HepG2 (cell line): ENCODE measurements at places on chromosomes 5 and 9. TPM values are rescaled to one million over a fixed set of nuclear protein-coding genes. Genes with fewer than 3 reads are reported as not detected.

CDC20B gene
- not detected in 2 replicates for polyA plus RNA-seq

GADD45G gene
- polyA plus RNA-seq, result not detected in 2 replicates

SOHLH1 gene
- polyA plus RNA-seq, result 0.15 and 0.21 TPM in 2 replicates

ADGRD2 gene
- not detected in 2 replicates for polyA plus RNA-seq

GPX8 gene
- polyA plus RNA-seq, result 0.55 and 0.94 TPM in 2 replicates

CDX1 gene
- 0.05 TPM in 1 of 2 replicates, not detected in the other for polyA plus RNA-seq

SLC9A3 gene
- polyA plus RNA-seq, result 1.5 and 1.9 TPM in 2 replicates

GIN1 gene
- 1.7 and 2.3 TPM in 2 replicates for polyA plus RNA-seq

NR4A3 gene
- 0.03 and 0.09 TPM in 2 replicates for polyA plus RNA-seq

NR2F1 gene
- 59.7 and 76.5 TPM in 2 replicates for polyA plus RNA-seq

ADRB2 gene
- 0.01 TPM in 1 of 2 replicates, not detected in the other for polyA plus RNA-seq

GPR151 gene
- polyA plus RNA-seq, result not detected in 2 replicates

DDX4 gene
- polyA plus RNA-seq, result 0.05 TPM in 1 of 2 replicates, not detected in the other

SPINK4 gene
- 2.0 and 3.4 TPM in 2 replicates for polyA plus RNA-seq

IFNA2 gene
- polyA plus RNA-seq, result not detected in 2 replicates

CDKN2A gene
- polyA plus RNA-seq, result 4.8 and 7.4 TPM in 2 replicates

LECT2 gene
- not detected in 2 replicates for polyA plus RNA-seq

PDGFRB gene
- 15.3 and 21.0 TPM in 2 replicates for polyA plus RNA-seq

PTPN3 gene
- 17.2 and 20.5 TPM in 2 replicates for polyA plus RNA-seq

FGF1 gene
- not detected in 2 replicates for polyA plus RNA-seq

SH3RF2 gene
- polyA plus RNA-seq, result 2.6 and 2.8 TPM in 2 replicates

SPINK5 gene
- polyA plus RNA-seq, result 0.01 and 0.03 TPM in 2 replicates

TTC23L gene
- 0.37 and 0.54 TPM in 2 replicates for polyA plus RNA-seq

IFNA21 gene
- not detected in 2 replicates for polyA plus RNA-seq

KIF12 gene
- 12.5 and 14.8 TPM in 2 replicates for polyA plus RNA-seq

NR5A1 gene
- polyA plus RNA-seq, result 28.9 and 43.2 TPM in 2 replicates

PRR16 gene
- not detected in 2 replicates for polyA plus RNA-seq

PRRX2 gene
- 0.05 TPM in 1 of 2 replicates, not detected in the other for polyA plus RNA-seq

SCGB3A2 gene
- not detected in 2 replicates for polyA plus RNA-seq

TEX48 gene
- polyA plus RNA-seq, result not detected in 2 replicates

GPR150 gene
- 0.03 TPM in 1 of 2 replicates, not detected in the other for polyA plus RNA-seq

SPTAN1 gene
- 111 and 132 TPM in 2 replicates for polyA plus RNA-seq

PCDHGC5 gene
- 0.03 TPM in 1 of 2 replicates, not detected in the other for polyA plus RNA-seq

RMRP gene
- 36.7 and 51.4 TPM in 2 replicates for polyA plus RNA-seq

MRPS27 gene
- 69.9 and 71.8 TPM in 2 replicates for polyA plus RNA-seq

REEP2 gene
- polyA plus RNA-seq, result 7.8 and 9.2 TPM in 2 replicates

FSTL4 gene
- polyA plus RNA-seq, result 3.0 and 3.9 TPM in 2 replicates

DAPK1 gene
- 29.7 and 35.7 TPM in 2 replicates for polyA plus RNA-seq

SV2C gene
- polyA plus RNA-seq, result not detected in 2 replicates

FOXD4L6 gene
- polyA plus RNA-seq, result 0.13 TPM in 1 of 2 replicates, not detected in the other

PCDHGB7 gene
- polyA plus RNA-seq, result 0.08 and 0.10 TPM in 2 replicates

S100Z gene
- polyA plus RNA-seq, result 0.17 and 0.22 TPM in 2 replicates

WNT8A gene
- 0.04 TPM in 1 of 2 replicates, not detected in the other for polyA plus RNA-seq

ARID3C gene
- not detected in 2 replicates for polyA plus RNA-seq

PPP3R2 gene
- polyA plus RNA-seq, result not detected in 2 replicates

TNC gene
- not detected in 2 replicates for polyA plus RNA-seq

DIPK1B gene
- polyA plus RNA-seq, result 3.9 and 7.2 TPM in 2 replicates

MRRF gene
- polyA plus RNA-seq, result 37.6 and 44.3 TPM in 2 replicates

STK32A gene
- not detected in 2 replicates for polyA plus RNA-seq

QRFP gene
- polyA plus RNA-seq, result not detected in 2 replicates
